ENCODE measurements at places on chromosomes 16 and 17.
A peak's percentile ranks its signal among the peaks of the same experiment; 100 is the strongest.

DNA sequence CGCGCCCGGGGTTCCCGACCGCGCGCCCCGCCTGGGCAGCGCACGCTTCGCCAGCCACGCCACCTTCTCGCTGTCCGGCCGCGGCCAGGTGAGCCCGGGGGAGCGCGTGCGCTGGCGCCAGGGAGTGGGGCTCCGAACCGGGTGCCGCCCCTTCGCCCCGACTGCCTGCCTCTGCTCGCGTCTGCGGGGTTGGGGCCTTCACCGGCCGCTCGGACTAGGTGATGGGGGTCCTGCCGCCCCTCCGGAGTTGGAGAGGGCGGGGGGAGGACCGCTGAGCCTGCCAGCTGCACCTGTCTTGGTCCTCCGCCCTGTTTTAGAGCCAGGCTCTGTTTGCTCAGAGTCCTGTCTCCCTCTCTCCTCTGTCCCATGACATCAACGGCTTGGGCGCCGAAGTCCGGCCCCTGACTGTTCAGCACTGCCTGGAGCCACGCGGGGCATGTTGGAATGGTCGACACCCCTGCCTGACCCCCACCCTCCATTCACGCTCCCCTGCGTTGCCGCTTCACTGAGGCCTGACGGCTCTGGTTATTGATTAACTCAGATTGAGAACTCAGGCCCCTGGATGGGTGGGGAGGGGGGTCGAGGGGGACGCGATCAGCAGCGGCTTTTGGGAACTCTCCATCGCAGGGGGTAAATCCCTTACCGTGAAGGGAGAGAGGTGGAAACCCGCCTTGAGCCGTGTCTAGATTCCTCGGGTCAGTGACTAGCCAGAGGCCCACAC, 748 bp downstream of the SMTNL2 start:
- H3K27me3 ChIP-seq, result peaks cover 76% of the 10 kb centered on the region
- H3K4me3 ChIP-seq, result peak overlapping the region; percentile 63
- no peak overlapping the region for H3K27ac ChIP-seq
- peaks cover 11% of the 10 kb centered on the region for H3K4me1 ChIP-seq
- H3K36me3 ChIP-seq, result peaks cover 2% of the 10 kb centered on the region

DNA sequence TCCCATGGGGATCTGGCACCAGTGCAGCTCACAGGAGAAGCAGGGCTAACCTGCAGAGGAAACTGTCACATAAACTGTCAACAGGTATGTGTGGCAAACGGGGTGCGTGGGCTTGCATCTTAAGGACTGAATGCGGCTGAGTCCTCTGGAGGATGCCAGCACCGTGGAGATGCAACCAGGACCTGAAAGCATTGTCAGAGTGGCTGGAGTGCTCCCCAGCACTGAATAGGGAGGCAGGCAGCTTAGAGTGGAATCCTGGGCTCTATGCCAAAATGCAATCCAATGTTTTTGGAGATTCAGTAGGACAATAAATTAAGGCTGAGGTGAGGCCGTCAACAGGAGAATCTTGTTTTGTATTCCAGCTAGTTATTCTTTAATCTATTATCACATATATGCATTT, 21.3 kb upstream of the SALL1 start:
- H3K27me3 ChIP-seq, result no peaks in the 10 kb centered on the region
- H3K36me3 ChIP-seq, result no peaks in the 10 kb centered on the region
- no peak for DNase-seq
- H3K27ac ChIP-seq, result no peak overlapping the region

- no peak for DNase-seq
- no peaks in the 10 kb centered on the region for H3K36me3 ChIP-seq
- peaks cover 8% of the 10 kb centered on the region for H3K4me1 ChIP-seq
- H3K27me3 ChIP-seq, result peaks cover 78% of the 10 kb centered on the region
- no peak overlapping the region for H3K27ac ChIP-seq
- no peak overlapping the region for H3K4me3 ChIP-seq
Measured at GRCh38 chr16:57341441-57342303, 16.9 kb upstream of the CCL22 start.

DNA sequence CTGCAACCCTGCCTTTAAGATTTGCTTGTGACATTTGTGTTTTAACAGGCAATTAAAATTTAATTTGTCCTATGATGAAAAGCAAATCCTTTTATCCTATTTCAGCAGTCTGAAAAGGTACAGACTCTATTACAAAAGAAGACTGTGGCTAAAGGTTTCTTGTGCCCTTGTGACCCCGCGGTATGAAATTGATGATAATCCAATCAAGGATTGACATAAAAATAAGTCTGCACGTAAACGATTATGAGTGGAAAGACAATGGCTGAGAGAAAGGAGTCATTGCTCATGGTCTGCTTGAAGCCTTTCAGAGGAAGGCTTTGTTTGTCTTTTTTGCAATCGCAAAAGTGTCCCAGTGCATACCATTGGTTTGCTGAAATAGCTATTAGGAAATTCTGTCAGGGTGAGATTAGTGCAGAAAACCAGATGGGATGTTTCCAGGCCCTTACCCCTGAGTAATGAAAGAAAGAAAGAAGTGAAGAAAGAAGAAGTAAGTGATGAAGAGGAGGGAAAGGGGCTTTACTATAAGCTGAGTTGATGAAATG, 867.8 kb upstream of the CDH8 start:
- no peaks in the 10 kb centered on the region for H3K4me1 ChIP-seq
- no peaks in the 10 kb centered on the region for H3K36me3 ChIP-seq
- no peak overlapping the region for H3K4me3 ChIP-seq
- no peak for DNase-seq
- H3K27ac ChIP-seq, result no peak overlapping the region
- no peaks in the 10 kb centered on the region for H3K27me3 ChIP-seq

GRCh38 chr16:86211800-86212199, 298.5 kb upstream of the FOXF1 start:
- H3K36me3 ChIP-seq, result no peaks in the 10 kb centered on the region
- H3K27me3 ChIP-seq, result peaks cover 22% of the 10 kb centered on the region
- H3K4me3 ChIP-seq, result no peak overlapping the region
- no peak overlapping the region for H3K27ac ChIP-seq
- H3K4me1 ChIP-seq, result no peaks in the 10 kb centered on the region

DNA sequence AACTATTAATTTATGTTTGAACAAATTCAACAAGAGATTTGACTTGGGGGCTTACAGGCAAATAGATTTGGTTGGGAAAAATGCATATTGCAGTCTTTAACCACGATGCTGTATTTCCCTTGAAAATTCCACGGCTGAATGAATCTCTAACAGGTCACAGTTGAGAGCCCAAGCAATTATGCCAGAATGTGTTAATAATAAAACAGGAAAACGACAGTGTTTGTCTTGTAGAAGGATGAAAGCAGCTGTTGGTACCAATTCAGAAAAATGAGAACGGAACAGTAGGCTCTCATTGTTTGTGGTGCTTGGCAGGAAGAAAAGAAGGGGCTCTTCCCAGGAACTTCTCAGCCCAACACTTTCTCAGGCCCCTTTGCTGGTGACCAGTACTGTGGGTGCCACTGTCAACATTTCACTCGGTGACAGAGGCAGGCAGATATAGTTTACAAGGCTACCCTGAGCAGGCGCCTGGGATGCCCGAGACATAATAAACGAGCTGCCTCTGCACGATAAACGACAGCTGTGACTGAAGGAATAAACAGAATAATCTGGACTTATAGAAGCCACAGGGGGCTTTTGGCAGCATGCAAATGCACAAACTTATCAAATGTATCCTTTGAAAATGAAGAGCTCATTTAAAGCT, 387.1 kb downstream of the HS3ST4 start:
- no peak overlapping the region for H3K4me3 ChIP-seq
- H3K4me1 ChIP-seq, result no peaks in the 10 kb centered on the region
- no peak for DNase-seq
- peaks cover 16% of the 10 kb centered on the region for H3K27me3 ChIP-seq
- no peaks in the 10 kb centered on the region for H3K36me3 ChIP-seq
- no peak overlapping the region for H3K27ac ChIP-seq

- no peaks in the 10 kb centered on the region for H3K36me3 ChIP-seq
- peaks cover 44% of the 10 kb centered on the region for H3K27me3 ChIP-seq
- no peak overlapping the region for H3K27ac ChIP-seq
- H3K4me1 ChIP-seq, result no peaks in the 10 kb centered on the region
- H3K4me3 ChIP-seq, result no peak overlapping the region
Measured at GRCh38 chr17:72219137-72219823, 98.5 kb downstream of the SOX9 start.

GRCh38 chr16:53989597-53989996, 285.6 kb downstream of the FTO start:
- no peaks in the 10 kb centered on the region for H3K27me3 ChIP-seq
- H3K36me3 ChIP-seq, result peaks cover 3% of the 10 kb centered on the region
- H3K27ac ChIP-seq, result no peak overlapping the region

- H3K4me1 ChIP-seq, result peaks cover 44% of the 10 kb centered on the region
- no peak for DNase-seq
- peaks cover 19% of the 10 kb centered on the region for H3K27me3 ChIP-seq
- H3K36me3 ChIP-seq, result peaks cover 6% of the 10 kb centered on the region
- peak overlapping the region; percentile 87 for H3K27ac ChIP-seq
Measured at GRCh38 chr17:79937391-79938335, 98.0 kb downstream of the TBC1D16 start.

DNA sequence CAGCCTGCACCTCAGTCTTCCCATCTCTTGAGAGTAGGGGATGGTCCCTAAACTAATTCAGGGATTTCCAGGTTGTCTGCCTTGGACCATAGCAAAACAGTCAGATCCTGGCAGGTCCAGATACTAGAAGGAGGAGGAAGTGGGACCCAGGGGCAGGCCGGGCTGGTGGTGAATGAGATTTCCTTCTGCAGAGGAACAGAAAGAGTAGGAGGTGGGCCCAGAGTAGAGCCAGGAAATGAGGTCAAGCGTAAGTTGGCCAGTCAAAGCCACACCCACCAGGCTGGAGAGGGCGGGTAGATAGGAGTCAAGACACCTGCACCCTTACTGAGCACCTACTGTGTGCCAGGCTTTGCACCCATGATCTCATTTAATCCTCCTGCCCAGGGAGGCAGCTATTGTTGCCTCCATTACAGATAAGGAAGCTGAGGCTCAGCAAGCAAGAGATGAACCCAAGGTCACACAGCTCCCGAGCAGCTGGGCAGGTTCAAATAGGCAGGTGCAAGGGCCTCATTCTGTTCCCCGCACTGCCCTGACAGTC, 2.6 kb downstream of the CDH5 start:
- H3K27ac ChIP-seq, result no peak overlapping the region
- peaks cover 9% of the 10 kb centered on the region for H3K4me1 ChIP-seq
- no peaks in the 10 kb centered on the region for H3K36me3 ChIP-seq
- no peak for DNase-seq
- no peak overlapping the region for H3K4me3 ChIP-seq
- peaks cover 31% of the 10 kb centered on the region for H3K27me3 ChIP-seq

DNA sequence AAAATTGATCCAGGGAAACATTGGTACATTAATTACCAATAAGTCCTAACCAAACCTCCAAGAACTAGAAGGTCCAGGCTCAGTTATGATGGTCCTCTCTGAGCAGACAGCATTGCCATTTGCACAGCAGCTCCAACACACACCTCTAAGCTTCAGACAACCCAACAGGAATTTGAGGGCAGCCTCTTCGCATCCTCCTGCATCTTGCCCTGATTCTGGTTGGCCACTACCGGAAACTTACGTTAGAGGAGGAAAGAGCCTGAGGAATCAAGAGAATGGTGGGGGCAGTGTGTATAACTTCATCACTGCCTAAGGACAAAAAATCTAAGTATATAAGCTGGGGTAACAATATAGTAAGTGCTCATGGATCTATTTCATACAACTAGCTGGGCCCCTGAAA, 15.7 kb downstream of the FAM117A start:
- peaks cover 21% of the 10 kb centered on the region for H3K36me3 ChIP-seq
- peak overlapping the region; percentile 97 for H3K27ac ChIP-seq
- DNase-seq, result peak; percentile 28
- H3K4me1 ChIP-seq, result peaks cover 67% of the 10 kb centered on the region

DNA sequence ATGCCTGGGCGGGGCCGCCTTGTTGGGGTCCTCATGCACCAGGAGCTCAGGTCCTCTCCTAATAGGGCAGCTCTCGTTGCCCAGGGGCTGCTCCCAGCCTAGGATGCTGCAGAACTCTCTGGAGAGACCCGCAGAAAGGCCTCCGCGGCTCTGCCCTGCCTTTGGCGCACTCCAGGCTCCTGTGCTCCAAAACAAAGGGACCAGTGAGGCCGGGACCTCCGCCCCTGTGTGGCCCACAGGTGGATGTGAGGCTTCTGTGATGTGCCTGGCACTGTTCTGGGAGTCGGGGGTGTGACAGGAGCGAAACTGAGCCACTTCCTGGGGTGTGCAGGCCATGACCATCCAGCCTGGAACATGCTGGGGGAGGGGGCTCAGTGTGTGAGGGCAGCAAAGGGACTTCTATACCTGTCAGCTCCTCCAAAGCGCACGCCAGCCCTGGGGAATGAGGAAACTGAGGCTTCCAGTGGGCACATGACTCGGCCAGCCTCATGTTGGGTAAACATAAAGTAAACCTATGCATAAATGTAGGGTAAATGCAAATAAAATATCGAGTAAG, 153.2 kb downstream of the IRF8 start:
- H3K27me3 ChIP-seq, result peaks cover 60% of the 10 kb centered on the region
- DNase-seq, result no peak
- H3K27ac ChIP-seq, result no peak overlapping the region
- no peaks in the 10 kb centered on the region for H3K4me1 ChIP-seq
- H3K4me3 ChIP-seq, result no peak overlapping the region

DNA sequence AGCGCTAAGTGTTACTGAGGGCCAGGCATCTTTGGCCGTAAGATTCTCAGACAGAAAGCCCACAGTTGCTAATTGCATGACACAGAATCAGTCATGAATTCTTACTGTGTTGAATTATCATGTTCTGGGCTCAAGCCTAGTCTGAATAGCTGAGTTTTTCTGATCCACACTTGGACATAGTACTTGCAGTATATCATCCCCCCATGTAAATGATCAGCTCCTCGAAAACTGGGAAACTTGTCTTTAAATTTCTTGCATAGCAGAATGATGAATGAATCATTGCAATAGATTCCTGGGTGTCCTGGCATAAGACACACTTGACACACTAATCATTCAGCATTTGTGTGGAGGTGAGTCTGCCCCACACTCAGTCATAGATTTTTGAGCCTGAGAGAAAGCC, 2.2 kb downstream of the MLYCD start:
- H3K36me3 ChIP-seq, result no peaks in the 10 kb centered on the region
- DNase-seq, result no peak
- no peak overlapping the region for H3K4me3 ChIP-seq
- H3K4me1 ChIP-seq, result peaks cover 47% of the 10 kb centered on the region
- H3K27ac ChIP-seq, result no peak overlapping the region

DNA sequence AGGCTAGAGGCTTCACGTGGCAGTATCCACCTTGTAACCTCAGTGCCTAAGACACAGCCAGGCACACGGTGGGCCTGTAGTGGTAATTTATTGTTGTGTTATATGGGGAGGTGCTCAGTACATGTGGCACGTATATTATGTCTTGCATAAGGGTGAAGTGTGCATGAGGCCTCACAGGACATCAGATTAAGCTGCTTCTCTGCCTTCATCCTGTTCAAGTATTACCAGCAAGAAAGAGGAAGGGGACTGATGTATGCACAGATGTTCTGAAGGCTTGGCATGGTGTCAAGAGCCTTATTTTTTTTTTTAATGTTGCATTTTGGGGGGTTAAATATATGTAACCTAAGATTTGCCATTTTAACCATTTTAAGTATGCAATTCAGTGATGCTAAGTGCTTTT, 71.6 kb downstream of the ABCC1 start:
- DNase-seq, result no peak
- no peak overlapping the region for H3K27ac ChIP-seq
- H3K4me3 ChIP-seq, result no peak overlapping the region
- no peaks in the 10 kb centered on the region for H3K27me3 ChIP-seq
- peaks cover 14% of the 10 kb centered on the region for H3K36me3 ChIP-seq

- no peak overlapping the region for H3K27ac ChIP-seq
- no peak overlapping the region for H3K4me3 ChIP-seq
- no peaks in the 10 kb centered on the region for H3K27me3 ChIP-seq
- H3K4me1 ChIP-seq, result peaks cover 24% of the 10 kb centered on the region
Measured at GRCh38 chr17:41664172-41664457, 24.6 kb upstream of the EIF1 start.

Measured in central memory CD8-positive, alpha-beta T cell (primary cell).